ENCODE measurements at places on chromosomes 12 and 14. TPM values are rescaled to one million over a fixed set of nuclear protein-coding genes. Genes with fewer than 3 reads are reported as not detected.

The BICDL1 gene
- polyA plus RNA-seq = 36.2 TPM

The BCL11B gene
- 2.0 TPM for polyA plus RNA-seq

The GALNT9 gene
- polyA plus RNA-seq = 7.1 TPM

The DLGAP5 gene
- 33.1 TPM for polyA plus RNA-seq

The PROX2 gene
- polyA plus RNA-seq = 0.39 TPM

The NKX2-1 gene
- not detected for polyA plus RNA-seq

The CLEC4C gene
- polyA plus RNA-seq = not detected

The SELPLG gene
- 1.7 TPM for polyA plus RNA-seq

The PTHLH gene
- polyA plus RNA-seq = 1.3 TPM

The CDH24 gene
- polyA plus RNA-seq = 14.0 TPM

The LHX5 gene
- polyA plus RNA-seq = not detected

The KRT75 gene
- not detected for polyA plus RNA-seq

Data from right renal cortex interstitium (tissue), 3 donors.